ENCODE measurements at places on chromosomes 12 and 14.
A peak's percentile ranks its signal among the peaks of the same experiment; 100 is the strongest.

GRCh38 chr12:124796303-124796960, 67.2 kb downstream of the SCARB1 start:
- DNase-seq = no peak

- no peak for DNase-seq
Measured at GRCh38 chr12:27534765-27535161, 10.8 kb downstream of the PPFIBP1 start.

DNA sequence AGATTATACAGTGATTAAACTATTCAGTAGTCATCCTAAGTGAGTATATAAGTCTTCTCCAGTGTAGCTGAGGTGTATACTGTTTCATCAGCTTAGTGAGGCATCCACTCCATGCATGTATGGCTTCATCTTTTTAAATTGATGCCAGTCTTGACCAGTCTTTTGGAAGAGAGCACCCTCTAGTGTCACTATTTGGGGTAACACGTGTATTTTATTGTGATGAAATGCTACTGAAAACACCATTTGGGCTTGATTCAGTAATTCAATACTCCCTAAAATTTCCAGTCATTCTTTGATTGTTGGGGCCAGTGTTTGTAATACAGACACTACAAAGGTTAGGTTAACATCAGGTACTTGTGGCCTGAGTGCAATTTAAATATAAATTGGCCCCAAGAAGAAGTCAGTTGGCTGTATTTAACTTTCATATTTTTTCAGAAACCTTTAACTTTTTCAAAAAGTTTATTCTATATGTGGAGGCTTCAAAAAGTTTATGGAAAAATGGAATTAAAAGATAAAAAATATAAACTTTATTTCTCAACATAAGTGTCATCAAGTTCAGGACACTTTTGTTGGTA, 35.3 kb downstream of the MIPOL1 start:
- DNase-seq = peak; percentile 65

GRCh38 chr12:108745641-108746040, 14.3 kb upstream of the CORO1C start:
- DNase-seq = no peak

DNA sequence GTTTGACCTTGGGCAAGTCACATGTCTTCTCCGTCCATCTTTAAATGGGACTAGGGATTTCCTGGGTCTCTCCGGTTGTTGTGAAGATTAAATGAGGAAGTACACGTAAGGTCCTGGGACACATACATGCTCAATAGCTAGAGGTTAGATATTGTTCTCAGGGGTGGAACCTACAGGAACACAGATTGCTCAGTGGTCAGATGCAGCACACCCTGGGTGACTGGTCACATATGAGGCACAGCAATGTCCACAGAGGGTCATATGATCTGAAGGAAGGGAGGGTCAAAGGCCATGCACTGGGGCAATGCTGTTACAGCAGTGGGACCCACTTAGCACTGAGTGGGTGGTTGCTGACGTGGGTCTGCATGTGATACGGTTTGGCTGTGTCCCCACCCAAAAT, 11.4 kb upstream of the SLC8B1 start:
- DNase-seq = no peak

GRCh38 chr12:115473257-115473956, 789.4 kb upstream of the TBX3 start:
- peak; percentile 19 for DNase-seq

GRCh38 chr12:10562306-10562933, 51.0 kb downstream of the MAGOHB start:
- peak; percentile 37 for DNase-seq

DNA sequence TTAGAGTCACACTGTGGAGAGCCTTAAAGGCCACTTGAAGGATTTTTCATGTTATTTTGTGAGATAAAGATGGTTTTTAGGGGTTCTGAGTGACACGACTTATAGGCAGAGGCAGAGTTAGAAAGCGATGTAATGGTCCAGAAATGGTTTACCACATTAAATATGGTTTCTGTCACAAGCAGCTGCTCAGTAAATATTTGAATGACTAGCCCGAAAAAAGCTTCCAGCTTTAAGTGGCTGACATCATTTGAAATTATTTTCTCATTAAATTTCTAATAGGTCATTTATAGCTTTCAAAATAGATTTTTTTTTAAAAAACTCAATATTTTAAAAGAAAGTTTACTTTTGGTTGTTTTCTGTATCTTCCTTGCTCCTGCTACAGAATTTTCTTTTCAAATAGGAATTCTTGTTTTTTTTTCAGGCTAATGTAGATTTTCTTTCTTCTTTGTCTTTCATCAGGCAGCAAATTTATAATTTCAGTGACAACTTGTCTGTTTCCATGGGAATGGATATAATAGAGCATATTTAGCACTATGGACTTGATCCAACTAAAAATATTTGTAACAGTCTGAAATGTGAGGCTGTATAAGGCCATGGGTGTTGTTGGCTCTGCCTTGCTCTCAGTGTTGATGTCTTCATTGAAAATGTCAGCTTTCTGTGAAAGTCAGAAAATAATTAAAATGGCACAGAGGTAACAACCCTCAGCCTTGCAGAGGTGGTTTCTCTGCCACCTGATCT, 700.0 kb downstream of the TMTC2 start:
- no peak for DNase-seq

DNA sequence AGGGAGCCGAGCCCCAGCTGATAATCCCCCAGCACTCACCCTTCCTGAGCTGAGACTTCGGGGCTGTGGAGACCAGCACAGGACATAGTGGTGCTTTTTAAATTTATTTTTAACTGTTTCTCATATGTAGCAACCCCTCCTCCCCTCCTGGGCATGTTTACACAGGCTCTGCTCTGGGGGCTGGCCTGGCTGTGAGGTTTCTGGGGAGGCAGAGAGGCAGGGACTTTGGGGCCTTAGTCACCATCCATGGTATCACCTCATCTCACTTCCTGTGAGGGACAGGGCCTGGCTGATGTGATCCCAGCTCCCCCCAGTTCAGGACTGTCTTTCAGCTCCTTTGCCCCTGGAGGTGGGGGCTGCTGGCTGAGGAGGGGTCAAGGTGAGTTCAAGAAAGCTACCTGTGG, 20.4 kb downstream of the VASH1 start:
- no peak for DNase-seq

DNA sequence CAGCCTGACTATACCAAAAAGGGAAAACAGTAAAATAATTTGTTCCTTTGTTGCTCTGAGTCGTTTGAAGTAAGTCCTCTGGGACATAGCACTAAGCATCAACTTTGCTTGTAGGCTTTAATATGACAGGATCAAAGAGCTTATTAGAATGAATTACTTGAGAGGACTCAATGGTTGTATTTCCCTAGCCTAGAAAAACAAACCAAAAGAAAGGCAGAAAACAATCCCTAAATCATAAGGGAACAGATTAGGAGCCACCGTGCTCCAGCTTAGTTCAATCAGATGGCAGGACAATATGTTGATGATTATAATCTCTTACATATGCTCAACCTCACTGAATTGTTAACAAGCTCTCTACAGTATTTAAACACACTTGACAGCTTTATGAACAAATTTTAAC, 988.4 kb downstream of the FLRT2 start:
- no peak for DNase-seq

- DNase-seq = no peak
Measured at GRCh38 chr12:98945864-98946263, 300.8 kb downstream of the APAF1 start.

DNA sequence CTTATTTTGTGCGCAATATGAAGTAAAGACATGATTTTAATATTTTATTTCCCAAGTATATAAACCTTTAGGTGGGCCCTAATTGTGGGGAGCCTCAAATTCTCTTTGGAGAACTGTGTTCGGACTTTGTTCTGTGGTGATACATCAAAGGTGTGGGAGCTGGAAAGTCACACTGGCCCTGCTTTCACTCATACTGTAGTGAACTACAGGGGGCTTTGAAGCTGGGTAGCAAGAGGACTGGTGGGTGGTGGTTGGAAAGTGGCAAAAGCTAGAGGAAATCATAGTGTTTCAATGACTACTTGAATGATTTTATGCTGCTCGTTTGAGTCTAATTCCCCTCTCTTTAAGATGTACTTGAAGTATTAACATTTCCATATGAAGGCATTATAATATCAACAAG, 13.2 kb downstream of the TTC6 start:
- no peak for DNase-seq

- no peak for DNase-seq
Measured at GRCh38 chr14:99190696-99191394, 81.2 kb downstream of the BCL11B start.

- DNase-seq = no peak
Measured at GRCh38 chr14:89374908-89375307, 42.1 kb downstream of the FOXN3 start.

- DNase-seq = no peak
Measured at GRCh38 chr14:30756594-30756993, 117.8 kb upstream of the COCH start.

- no peak for DNase-seq
Measured at GRCh38 chr14:89246290-89246689, 170.7 kb downstream of the FOXN3 start.

DNA sequence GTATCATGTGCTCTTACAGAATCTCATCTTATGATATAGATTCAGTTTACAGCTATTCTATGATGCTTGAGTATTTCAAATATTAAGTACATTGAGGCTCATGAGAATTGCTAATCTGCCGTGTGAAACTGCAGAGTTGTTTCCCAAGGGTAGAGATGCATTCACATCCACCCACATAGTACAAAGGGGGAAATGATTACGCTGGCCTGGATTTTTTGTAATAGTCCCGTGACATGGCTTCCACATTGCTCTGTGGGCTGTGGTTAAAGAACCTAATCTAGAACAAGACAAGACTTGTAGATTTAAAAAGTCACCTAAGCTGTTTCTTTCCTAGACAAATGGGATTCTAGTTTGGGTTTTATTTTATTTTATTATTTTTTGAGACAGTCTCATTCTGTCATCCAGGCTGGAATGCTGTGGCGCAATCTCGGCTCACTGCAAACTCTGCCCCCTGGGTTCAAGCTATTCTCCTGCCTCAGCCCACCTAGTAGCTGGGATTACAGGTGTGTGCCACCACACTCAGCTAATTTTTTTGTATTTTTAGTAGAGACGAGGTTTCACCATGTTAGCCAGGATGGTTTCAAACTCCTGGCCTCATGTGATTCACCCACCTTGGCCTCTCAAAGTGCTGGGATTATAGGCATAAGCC, 13.0 kb upstream of the RIOX1 start:
- DNase-seq = no peak

DNA sequence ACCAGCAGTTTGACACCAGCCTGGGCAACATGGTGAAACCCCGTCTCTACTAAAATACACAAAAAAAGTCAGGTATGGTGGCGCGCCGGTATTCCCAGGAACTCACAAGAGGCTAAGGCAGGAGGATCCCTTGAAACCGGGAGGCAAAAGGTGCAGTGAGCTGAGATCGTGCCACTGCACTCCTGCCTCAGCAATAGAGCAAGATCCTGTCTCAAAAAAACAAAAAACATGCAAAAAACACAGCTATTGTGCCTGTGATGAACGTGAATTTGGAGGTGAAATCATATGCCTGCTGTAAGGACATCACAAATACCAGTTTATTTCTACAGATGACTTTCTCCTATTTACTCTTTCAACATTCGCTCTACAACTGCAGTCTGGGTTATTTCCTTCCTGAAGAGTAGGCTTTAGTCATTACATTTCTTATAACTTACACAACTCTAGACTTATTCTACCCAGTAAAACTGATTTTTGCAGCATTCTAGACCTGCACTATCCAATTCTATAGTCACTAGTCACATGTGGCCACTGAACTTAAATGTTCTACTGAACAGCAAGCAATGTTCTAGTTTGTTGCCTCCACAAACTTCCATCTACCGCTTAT, 48.3 kb downstream of the HNRNPC start:
- no peak for DNase-seq

GRCh38 chr12:60148831-60149230, 553.0 kb downstream of the SLC16A7 start:
- no peak for DNase-seq

DNA sequence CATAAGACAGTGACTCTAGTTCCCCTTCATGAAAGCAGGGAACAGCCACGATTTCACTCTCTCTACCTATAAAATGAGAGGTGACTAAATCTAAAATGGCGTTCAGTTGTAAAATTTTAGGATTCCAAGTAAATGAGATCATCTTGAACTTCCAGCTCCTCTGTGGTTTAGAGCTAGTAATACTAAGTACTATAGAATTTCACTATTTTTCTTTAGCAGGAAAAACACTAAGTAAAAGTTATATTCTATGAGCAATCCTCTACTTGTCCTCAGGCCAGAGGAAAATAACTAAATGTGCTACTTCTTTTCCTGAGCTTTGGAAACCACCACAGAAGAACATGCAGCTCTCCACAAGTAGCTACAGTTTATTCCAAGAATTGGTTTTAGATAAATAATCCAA, 55.6 kb downstream of the NIN start:
- DNase-seq = no peak

DNA sequence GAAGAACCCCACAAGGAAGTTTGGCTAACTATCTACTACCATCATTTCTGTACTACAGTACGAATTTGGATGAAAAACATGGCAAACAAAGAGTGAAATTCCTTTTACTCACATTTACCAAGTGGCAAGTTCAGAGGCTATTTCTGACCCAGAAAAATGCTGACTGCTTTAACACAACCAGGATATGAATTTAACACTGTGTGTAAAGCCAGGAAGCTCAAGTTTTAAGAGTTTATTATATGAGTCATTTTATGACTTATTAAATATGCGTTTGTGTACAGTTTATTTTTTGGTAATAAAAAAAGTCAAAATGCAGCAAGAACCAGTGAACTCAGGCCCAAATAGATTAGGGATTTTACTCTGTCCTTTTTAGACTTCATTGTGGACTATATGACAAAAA, 58.4 kb upstream of the STAC3 start:
- DNase-seq = no peak

- DNase-seq = peak; percentile 62
Measured at GRCh38 chr12:52081263-52081733, 1.8 kb downstream of the SMIM41 start.

DNA sequence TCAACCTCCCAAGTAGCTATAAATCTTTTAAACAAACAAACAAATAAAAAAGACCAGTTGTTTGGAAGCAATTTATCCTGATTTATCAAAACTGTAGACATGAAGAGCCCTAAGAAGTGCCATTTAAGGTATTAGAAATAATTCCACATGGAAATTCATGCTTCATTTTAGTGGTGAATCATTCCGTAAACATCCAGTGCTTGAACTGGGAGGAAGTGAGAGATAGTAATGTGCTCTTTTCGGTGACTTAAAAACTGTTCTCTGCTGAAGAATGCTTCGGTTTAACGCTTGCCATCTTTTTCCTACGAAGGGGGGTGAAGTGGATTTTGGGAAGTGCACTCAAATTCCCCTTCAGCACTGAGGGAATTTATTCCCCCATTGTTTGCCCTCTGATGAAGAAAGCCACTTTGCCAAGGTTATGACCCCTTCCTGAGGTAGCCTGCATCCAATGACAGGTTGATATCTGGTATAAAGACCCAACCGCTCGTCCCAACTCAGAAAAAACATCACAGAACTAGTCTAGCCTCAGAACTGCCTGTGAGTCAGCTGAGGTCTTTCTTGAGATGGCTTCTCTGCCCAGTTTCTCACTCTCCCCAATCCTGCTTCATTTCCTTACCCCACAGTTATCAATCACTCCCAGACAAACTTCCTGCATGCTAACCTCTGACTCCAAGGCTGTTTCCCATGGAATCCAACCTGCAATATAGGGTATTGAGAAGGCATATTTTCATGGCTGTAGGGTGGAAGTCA, 244.1 kb downstream of the AEBP2 start:
- no peak for DNase-seq

Data from NCI-H345 (cell line).